Caki2 (cell line): ENCODE measurements at places on chromosomes 12 and 14.
A peak's percentile ranks its signal among the peaks of the same experiment; 100 is the strongest.

- DNase-seq = no peak
Measured at GRCh38 chr14:59398841-59399240, 66.3 kb downstream of the GPR135 start.

- no peak for DNase-seq
Measured at GRCh38 chr14:101232340-101233020, 328.8 kb upstream of the DIO3 start.

DNA sequence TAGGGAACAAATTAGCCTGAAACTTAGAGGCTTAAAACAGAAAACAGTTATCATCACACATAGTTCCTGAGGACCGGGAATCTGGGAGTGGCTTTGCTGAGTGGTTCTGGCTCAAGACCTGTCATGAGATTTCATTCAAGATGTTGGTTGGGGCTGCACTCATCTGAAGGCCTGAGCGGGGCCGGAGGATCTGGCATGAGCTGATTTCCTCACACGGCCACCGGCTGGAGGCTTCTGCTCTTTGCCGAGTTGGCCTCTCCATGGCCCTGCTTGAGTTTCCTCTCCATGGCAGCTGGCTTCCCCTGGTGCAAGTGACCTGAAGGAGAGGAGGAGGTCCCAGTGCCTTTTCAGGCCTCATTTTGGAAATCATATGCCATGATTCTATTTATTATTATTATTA is 128.1 kb downstream of the PAPOLA start:
- DNase-seq = no peak

- no peak for DNase-seq
Measured at GRCh38 chr12:59733200-59733599, 137.4 kb downstream of the SLC16A7 start.

- no peak for DNase-seq
Measured at GRCh38 chr12:26278266-26278665, 82.9 kb downstream of the SSPN start.

- no peak for DNase-seq
Measured at GRCh38 chr12:108190529-108190928, 61.4 kb downstream of the WSCD2 start.

DNA sequence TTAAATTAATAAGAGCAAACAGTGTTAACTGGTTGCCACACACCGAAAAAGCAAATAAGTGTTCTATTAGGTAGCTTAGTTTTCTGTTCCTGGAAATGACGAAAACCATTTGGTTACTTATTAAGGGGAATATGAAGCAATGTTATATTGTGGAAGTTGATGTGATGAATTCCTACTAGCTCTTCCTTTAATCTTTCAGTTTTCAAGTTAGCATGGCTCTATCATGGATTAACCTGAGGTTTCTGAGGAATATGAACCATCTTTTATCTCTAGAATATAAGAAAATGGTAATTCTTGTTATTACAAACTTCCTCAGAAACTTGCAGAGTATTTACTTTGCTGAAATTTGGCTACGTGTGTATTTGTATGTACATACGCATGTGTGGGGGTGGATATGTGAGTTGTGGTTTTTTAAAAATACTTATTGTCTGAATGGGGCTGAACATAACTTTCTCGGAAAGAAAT is 245.7 kb downstream of the KCNC2 start:
- no peak for DNase-seq

- no peak for DNase-seq
Measured at GRCh38 chr12:100716945-100717732, 77.4 kb upstream of the ANO4 start.

GRCh38 chr12:14284184-14284722 is 81.2 kb upstream of the ATF7IP start:
- DNase-seq = no peak

GRCh38 chr14:55814873-55815272 is 234.9 kb downstream of the KTN1 start:
- no peak for DNase-seq

GRCh38 chr12:61974461-61974860 is 285.7 kb upstream of the USP15 start:
- DNase-seq = no peak

DNA sequence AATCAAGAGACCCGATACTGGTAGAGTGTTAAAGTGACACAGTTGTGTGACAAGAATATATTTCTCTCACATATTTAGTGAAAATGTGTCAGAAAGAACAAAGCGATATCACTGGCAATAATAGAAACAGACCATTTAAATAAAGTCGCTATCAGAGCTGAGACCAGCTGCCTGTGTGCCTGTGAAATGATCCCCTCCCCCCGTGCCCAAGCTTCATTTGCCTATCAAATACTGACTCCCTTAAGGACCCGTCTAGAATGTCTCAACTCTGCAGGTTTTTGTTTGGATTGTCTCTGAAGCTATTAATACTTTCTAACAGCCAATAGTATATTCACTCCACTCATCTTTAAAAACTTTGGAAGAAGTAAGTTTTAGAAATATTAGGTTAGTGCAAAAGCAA is 98.9 kb downstream of the EGLN3 start:
- DNase-seq = no peak

DNA sequence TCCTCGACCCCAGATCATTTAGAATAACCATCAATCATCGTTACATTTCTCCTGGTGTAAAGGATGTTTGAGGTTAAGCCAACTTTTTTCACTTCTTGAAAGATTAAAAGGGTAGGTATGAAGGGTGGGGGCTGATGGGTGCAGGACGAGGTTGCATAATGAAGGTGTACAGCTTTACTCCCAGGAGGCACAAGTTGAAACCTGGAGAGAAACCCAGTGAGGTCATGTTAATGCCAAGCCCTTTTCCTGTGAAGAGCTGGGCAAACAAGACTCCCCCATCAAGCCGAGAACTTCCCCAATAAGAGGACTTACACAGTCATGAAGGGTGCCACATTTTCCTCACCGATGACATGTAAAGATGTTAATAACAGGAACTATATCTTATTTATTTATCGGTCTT is 84.3 kb downstream of the FZD10 start:
- no peak for DNase-seq

GRCh38 chr12:109110988-109111495 is 5.3 kb upstream of the ACACB start:
- peak; percentile 80 for DNase-seq

GRCh38 chr14:46818147-46818546 is 166.6 kb upstream of the RPL10L start:
- DNase-seq = no peak

DNA sequence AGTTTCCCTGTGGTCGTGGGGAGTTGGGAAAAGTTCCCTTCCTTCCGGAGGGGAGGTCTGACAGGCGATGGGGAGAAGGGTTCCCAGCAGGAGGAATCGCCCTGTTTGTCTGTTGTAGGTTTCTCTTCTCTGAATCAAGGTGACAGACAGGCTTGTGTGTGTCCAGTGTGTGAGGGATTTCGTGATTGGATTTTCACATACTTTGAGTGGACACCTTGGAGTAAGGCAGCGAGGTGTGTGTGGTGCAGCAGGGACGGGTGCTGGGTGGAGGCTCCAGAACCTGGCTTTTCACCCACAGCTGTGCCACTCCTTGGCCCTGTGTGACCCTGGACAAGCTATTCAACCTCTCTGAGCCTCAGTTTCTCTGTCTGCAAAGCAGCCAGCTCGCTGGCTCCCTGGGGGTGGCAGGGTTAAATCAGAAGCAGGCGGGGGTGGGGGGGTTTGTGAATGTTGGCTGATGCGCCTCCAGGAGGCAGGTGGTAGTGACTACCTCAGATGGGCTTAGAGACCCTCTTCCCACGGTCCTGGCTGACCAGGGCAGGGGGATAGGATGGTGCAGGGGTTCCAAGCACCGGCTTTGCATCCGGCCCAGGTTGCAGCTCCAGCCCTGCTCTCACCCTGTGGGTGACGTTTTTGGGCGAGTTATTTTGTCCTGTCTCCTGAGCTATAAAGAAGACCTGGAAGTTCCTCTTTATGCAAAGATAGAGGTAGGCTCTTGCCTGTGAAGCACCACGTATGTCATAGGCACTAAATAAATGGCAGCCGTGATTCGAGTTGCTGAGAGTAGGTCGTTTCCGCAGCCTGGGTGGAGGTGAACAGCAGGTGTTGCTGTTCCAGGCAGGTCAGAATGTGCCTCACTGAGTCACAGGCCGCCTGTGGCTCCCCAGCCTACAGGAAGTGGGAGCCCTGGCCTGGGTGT is 679 bp downstream of the BDKRB2 start:
- DNase-seq = no peak

- no peak for DNase-seq
Measured at GRCh38 chr12:39638178-39638577, 18.6 kb upstream of the ABCD2 start.

DNA sequence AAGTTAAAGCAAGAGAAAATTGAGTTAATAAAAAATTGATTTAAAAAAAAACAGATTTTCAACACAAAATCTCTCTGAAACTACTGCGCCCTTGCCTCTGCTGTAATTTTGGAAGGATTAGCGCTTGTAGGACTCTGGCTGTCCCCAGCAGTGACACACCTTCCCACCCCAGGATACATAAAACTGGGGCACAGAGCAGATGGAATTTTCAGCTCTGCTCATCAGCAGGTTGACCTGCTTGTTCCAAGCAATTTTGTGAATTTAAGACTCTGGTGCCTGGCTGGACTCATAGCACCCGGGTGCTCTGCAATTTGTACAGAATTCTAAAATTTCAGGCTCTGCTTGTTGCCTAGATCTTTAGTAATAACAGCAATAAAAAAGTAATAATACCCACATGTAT is 257.8 kb upstream of the GARIN6 start:
- DNase-seq = no peak

- DNase-seq = no peak
Measured at GRCh38 chr14:100168506-100168905, 9.1 kb upstream of the DEGS2 start.

- no peak for DNase-seq
Measured at GRCh38 chr12:9147461-9147860, 31.7 kb upstream of the A2M start.

GRCh38 chr14:96625426-96625985 is 123.3 kb downstream of the PAPOLA start:
- DNase-seq = no peak

GRCh38 chr12:100185361-100185894 is 15.2 kb upstream of the ACTR6 start:
- no peak for DNase-seq

GRCh38 chr12:125981610-125982253 is 916.5 kb downstream of the AACS start:
- DNase-seq = no peak

DNA sequence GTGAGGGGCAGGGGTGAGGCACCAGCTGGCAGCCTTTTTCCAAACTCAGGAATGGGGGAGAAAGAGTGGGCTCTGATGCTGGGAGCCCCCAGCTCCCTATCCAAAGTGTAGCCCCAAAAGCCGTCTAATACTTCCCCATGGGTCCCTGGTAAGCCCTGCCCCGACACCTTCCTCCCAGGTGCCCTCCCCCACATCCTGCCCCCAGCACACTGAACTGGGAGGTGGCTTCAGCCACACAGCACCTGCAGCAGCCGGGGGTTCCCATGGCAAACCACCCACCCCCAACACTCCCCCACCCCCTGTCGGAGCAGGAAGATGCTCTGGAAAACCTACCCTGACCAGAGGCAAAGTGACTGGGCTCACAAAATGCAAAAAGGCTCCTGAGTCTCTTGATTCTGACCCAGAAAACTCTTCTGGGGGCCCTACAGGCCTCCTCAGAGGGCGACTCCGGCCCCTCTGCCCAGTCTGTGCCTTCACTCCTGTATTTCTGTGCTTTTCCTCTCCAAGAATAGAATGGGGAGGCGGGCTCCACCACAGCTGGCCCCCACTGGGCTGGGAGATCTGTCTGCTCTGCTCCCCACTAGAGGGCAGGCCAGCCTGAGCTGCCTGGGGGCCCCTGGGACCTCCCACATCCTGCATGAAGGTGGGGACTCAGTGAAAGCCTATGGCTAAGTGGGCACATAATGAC is 81.6 kb downstream of the ITPK1 start:
- no peak for DNase-seq

DNA sequence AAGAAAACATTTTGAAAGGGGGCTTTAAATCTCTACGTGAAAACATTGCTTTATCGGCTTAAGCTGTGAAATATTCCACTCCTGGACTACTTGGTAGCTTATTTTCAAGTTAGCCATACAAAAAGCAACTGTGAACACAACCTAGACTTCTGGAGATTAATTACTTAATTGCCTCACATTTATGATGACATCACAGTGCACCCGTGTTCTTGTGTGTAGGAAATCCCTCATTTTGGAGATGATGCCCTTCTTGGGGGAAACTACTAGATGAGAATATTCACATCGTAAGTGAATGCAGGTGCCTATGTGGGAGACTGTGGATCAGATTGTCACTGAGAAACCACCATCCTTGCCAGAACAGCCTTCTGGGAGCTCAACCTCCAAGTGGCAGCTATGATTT is 10.5 kb upstream of the B4GALNT3 start:
- no peak for DNase-seq

DNA sequence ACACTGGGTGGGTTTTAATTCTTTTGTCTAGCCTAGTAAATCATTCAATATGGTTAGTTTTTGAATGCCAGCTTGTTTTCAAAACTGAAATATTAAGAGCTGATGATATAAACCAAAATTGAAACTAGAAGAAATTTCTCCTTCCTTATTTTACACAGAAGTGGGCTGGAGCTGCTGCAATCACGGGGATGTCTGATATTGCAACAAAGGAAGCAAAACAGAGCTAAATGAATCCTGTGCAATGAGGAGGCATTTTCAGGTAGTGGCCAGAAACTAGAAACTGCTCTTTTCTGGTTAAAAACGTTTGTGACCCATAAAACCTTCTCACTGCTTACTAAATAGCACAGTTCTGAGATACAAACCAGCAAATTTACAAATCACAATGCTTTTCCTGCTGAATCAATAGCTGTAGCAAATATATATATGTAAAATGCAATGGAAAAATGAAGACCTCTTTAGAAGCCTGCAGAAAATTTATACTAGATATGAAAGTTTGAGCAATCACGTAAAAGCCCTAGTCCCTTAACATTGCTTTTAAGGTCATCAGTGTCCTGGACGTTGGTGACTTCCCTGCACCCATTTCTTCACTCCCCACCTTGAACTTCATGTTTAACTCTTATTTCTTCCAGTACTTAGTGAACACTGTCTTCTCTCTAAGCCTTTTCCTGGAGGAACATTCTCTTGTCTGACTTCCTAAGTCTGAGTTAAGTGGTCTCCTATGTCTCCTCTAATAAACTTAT is 15.9 kb upstream of the LRRK2 start:
- DNase-seq = no peak

DNA sequence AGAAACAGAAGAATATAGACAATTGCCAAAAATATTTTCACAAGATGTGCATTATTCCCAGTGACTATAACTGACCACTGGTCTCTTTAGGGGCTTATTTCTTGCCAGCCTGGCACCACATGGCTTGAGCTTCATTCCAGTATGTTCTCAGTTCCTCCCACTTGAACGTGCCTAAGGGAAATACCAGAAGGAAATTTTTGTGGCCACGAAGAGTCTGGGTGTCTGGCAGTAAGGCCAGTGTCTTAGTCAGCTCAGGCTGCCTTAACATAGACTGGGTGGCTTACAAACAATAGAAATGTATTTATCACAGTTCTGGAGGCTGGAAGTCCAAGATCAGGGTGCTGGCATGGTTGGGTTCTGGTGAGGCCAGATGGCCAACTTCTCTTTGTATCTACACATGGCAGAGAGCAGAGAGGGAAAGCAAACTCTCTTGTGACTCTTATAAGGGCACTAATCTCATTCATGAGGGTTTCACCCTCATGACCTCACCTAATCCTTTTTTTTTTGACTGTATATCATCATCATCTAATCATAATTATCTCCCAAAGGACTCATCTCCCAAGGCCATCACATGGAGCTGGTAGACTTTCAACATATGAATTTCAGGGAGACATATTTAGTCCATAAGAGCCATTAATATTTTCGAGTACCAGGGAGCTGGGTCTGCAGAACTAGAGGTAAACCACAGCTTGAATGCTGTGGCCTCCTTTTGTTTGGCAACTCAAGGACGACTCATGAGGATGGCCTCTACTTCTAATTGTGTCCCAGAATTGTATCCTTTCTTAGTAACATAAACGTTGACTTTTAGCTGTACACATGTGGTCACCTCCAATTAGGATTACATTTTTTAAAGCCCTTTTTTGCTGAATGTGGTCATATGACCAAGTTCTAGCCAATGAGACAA is 5.1 kb upstream of the SMOC1 start:
- no peak for DNase-seq
